ENCODE measurements at places on chromosomes 12 and 14.

DNA sequence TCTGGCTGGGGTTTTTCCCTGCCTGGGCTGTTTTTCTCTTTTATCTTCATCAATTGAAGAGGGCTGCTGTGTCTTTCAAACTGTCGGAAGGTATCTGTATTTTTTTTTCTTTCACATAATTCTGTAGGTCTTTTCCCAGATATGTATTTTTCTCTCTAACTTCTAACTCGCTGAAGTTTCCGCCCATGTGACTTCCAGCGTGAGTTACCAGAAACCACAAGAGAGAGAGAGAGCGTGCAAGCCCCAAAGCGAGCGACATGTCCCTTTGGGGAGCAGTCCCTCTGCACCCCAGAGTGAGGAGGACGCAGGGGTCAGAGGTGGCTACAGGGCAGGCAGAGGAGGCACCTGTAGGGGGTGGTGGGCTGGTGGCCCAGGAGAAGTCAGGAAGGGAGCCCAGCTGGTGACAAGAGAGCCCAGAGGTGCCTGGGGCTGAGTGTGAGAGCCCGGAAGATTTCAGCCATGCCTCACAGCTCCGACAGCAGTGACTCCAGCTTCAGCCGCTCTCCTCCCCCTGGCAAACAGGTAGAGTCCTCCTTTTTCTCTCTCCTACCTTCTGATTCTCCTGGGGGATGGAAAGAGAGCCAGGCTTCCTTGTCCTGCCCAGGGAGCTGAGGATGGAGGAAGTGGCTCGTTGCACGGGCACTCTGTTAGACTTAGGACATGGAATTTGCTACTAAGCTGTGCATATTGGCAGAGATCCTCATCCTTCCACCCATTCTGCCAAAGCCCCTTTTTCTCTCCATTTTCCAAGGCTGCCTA is at the start of gene BATF:
BATF (plus strand) TSS at position 246 of the 759 bp plus-strand sequence; CDS start at position 460, 214 bp downstream.
- DNase-seq = no peak

DNA sequence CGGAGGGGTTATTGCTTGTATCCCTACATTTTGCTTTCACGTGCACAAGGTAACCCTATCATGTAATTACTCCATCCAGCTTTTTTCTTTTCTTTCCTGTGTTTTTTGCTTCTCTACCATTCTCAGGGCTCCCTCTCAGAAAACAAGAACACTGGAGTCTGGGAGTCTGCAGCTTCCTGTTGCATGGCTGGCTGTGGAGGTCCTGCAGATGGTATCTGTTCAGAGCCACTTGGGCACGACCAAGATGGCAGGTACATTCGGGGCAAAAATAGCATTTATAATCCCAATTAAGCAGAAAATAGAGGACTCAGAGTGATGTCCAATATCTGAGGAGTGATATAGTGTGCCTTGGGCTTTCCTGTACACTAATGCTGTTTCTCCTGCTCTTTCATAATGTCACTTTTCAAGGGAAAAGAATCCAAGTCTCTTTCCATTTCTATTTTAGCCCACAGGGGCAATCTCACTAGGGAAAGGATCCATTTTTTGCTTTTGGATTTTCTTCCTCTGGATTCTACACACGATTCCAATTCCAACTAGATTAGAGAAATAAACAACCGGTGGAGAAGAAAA is 3.2 kb upstream of the NUMB start:
- no peak for DNase-seq

- peak; percentile 79 for DNase-seq
Observed at GRCh38 chr14:99609245-99610170, 5.5 kb upstream of the CCDC85C start.

GRCh38 chr14:32169191-32169590 is 32.7 kb upstream of the RNU6-7 start:
- no peak for DNase-seq

DNA sequence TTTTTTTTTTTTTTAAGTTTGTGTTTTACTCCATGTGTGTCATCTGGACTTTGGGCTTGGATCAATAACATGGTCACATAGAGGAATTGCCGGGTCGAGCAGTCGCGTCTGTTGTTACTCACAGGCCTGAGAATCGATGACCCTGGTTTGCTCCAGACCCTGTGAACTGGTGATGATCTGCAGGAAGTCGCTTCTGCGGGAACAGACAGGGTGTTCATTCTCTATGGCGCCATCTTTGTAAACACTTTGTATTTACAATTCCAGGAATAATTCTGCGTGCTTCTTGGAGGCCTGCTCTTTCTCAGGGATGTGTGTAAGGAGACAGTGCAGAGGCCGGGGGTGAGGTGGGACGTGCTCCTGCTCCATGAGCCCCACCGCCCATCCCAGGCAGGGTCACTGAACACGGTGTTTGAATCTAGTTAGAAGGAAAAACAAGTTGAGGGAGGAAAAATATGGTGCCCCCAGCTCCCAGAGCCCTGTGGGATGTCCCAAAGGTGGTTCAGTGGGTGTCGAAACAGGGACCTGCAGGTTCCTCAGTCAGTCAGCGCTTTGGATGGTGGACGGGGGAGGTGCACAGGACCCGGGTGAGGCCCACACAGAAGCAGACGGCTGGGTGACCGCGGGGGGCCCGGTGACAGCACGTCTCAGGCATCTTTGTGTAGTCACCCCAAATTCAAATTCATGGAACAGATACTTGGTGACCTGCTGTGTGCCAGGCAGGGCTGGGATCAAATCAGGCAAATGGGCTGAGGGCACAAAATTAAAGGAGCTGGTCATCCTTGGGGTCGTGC is 58.8 kb downstream of the ADGRD1 start:
- no peak for DNase-seq

DNA sequence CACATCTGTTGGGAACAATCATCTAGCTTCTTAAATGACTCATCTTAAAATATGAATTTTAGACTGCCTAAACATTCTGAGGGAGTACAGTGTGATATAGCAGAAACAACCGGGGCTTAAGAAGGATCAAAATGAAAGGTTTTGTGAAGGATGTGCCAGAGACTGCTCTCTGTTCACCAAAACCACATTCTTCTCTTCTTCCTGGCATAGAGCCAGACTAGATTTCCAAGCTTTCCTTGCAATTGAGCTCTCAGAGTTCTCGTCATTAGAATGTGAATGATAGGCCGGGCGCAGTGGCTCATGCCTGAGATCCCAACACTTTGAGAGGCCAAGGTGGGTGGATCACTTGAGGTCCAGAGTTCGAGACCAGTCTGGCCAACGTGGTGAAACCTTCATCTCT is 94.5 kb downstream of the LRRIQ1 start:
- no peak for DNase-seq

GRCh38 chr12:130223767-130224244 is 61.5 kb downstream of the FZD10 start:
- no peak for DNase-seq

GRCh38 chr12:114685320-114685781 is 1.4 kb upstream of the TBX3 start:
- peak; percentile 56 for DNase-seq

DNA sequence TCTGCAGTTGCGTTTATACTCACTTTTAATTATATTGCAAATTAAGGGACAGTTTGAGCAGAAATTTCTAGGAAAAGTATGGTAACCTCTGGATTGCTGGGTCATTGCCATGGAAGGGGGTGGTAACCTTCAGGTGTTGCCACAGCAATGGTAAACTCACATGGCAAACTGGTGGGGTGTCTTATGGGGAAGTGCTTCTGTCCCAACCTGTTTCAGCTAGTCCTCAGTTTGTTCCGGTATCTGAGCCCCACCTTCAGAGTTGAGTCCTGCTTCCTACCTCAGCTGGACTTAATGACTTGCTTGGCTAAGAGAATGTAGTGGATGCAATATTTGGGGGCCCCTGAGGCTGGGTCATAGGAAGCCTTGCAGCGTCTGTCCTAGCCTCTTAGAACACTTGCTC is 7.3 kb upstream of the CLMN start:
- DNase-seq = no peak

DNA sequence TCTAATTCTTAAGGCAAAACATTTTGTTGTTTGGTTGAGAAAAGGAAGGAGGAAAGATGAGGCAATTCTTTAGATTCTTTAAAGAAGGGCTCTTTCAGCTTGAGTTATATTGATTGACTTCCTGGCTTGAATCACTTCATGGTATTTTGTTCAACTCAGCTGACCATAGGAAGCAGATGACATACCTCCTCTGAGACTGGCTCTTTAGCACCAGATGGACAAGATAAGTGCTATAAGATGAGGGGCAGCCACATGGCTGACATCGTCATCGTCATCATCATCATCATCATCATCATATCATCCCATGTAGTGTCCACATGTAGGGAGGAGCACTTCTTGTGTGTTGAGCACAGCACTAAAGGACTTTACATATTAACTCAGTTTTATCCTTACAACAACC is 81.3 kb downstream of the SSPN start:
- no peak for DNase-seq

- no peak for DNase-seq
Observed at GRCh38 chr12:90543374-90543773, 411.6 kb downstream of the CCER1 start.

DNA sequence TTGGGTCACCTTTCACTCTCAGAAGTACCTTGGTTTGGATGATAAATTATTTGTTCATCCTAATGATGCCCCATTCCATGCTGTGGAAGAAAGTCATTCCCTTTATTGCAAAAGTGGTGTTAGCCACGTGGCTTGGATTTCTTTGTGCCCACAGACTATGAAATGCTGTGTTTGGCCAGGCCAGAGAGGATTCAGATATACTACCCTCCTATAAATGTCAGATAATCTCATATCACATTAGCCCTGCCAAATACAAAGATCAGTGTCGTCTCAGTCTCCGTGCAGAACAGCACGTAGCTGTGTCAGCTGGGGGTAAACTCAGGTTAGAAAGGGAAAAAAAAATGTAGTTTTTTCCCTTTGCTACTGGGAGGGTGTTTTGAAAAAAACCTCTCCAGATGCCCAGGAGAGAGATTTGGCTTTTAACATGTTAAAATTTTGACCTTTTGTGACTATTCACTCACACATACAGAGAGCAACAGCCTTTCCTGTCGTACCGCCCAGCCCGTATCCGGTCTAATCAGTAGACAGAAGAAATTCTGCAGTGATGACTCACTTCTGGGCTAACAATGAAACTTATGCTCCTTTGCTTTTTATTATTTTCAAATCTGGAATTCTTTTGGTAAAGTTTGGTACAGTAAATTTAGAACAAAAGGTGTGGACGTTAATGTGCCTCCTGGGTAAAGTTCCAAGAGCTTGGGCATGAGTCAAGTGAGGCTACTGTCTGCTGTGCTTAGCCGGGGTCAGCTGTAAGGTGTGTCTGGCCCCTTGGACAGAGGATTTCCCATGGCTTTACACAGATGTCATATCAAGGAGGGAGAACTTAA is 8.5 kb upstream of the PTPRB start:
- no peak for DNase-seq

- DNase-seq = peak; percentile 21
Observed at GRCh38 chr12:51851413-51852124, 3.1 kb upstream of the FIGNL2 start.

DNA sequence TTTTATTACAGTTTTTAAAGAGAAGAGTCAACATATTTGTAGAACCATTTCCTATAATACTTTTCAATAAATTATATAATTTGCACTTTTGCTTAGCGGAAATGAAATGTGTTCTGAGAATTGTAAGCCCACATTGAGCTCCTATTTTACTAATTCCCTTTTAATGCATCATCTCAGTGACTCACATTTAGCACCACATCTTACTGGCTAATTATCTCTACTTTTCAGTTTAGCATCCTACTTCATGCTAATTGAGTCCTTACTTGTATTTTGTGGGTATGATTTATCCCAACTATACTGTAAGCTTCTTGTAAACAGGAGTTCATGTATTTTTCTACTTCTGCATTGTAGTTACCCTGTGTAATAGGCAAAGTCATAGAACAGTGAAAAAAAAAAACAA is 67.5 kb downstream of the TMX1 start:
- no peak for DNase-seq

DNA sequence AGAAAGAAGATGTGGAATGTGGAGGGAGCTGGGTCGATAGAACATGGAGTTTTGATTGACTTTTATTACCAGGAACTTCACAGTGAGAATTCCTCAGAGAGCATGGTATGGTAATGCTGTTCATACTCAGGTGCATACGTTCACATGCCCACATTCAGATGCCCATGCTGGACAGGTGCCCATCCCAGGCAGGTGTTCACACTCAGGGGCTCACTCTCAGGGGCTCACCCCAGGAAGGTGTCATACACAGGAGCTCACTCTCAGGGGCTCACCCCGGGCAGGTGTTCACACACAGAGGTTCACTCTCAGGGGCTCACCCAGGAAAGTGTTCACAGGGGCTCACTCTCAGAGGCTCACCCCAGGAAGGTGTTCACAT is 360.0 kb upstream of the SFSWAP start:
- peak; percentile 22 for DNase-seq

GRCh38 chr12:71071536-71072097 is 86.2 kb downstream of the TSPAN8 start:
- no peak for DNase-seq

GRCh38 chr12:52125476-52125900 is 46.0 kb downstream of the SMIM41 start:
- peak; percentile 86 for DNase-seq

DNA sequence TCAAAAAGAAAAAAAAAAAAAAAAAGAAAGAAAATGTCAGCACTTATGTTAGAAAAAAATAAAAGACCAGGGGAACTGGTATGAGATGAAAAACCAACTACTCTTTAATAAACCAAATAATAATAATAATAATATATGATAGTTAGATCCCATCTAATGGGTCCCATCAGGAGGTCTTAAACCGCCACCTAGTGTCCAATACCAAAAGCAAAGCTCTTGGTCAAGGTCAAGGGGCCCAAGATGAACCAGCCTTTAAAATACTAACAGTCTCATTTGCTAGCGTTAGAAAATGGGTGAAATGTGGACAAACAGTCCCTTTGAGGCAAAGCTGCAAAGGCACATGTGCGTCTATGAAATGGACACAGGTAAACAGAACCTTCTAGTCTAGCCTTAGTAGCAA is 12.3 kb downstream of the BRAP start:
- peak; percentile 41 for DNase-seq

DNA sequence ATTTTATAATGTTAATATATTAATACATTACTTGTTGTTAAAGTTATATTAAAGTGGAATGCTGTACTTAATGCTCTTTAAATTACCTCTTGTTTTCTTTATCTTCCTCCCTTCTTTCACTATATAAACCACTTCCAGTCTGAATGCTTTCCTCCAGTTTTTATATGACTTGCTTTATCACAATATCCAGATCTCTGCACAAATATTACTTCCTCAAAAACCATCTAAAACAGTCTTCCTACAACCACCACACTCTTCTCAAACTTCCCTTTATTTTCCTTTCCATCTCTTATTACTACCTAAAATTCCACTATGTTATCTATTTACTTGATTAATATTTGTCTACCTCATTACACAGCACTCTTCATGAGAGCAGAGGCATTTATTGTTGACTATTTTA is 956.6 kb downstream of the LRFN5 start:
- DNase-seq = no peak
